ENCODE measurements at places on chromosomes 2 and 18. TPM values are rescaled to one million over a fixed set of nuclear protein-coding genes. Genes with fewer than 3 reads are reported as not detected.

DNA sequence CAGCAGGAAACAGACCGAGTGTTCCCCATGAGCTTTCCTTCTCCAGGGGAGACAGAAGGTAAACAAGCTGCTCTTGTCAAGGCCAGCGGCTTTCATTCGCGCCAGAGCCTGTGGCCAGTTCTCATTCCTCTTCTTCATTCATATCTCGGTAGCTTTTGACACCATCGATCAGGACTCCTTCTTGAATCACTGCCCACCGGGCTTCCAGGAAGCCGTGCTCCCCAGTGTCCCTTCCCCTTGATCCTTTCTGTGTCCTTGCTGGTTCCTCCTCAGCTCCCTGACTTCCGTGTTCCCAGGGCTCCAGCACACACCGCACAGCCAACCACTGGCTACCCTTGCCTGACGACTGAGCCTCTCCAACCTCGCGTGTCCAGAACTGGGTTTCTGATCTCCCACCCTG is 14.1 kb downstream of the SLC66A3 start:
- peak; percentile 66 for DNase-seq

Gene KLF7
- 32.8 TPM for total RNA-seq

DNA sequence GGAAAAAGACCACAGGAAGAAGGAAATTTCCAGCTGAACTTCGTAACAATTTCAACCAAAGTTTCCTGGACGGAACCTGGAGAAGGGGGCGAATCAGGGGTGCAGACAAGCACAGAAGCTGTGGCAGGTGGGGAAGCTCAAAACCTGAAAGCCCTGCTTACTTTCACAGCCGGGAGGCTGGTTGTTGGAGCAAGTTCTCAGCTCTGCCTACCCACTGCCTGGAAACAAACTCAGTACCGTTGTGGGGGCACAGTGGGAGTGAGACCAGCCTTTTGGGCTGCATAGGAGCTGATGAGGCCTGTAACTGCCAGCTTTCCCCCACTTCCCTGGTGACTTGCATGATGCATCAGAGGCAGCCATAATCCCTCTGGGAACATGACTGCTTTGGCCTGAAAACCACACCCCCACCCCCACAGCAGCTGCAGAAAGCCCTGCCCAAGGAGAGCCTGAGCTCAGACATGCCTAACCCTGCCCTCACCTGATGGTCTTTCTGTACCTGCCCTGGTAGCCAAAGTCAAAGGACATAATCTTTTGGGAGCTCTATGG is 207.0 kb upstream of the VWC2L start:
- DNase-seq = no peak

- DNase-seq = no peak
These were observed 190.7 kb downstream of the ICOS start for GRCh38 chr2:204127238-204127637.

GRCh38 chr2:197184959-197185586 is 125.5 kb downstream of the ANKRD44 start:
- peak; percentile 63 for DNase-seq

GRCh38 chr2:62458206-62458641 is 47.8 kb downstream of the TMEM17 start:
- DNase-seq = no peak

GRCh38 chr2:226575928-226576327 is 223.7 kb downstream of the IRS1 start:
- no peak for DNase-seq

- no peak for DNase-seq
These were observed 60.3 kb upstream of the ACVR1 start for GRCh38 chr2:157936406-157936805.
